ENCODE measurements at places on chromosomes 16 and 17. TPM values are rescaled to one million over a fixed set of nuclear protein-coding genes. Genes with fewer than 3 reads are reported as not detected.

DNA sequence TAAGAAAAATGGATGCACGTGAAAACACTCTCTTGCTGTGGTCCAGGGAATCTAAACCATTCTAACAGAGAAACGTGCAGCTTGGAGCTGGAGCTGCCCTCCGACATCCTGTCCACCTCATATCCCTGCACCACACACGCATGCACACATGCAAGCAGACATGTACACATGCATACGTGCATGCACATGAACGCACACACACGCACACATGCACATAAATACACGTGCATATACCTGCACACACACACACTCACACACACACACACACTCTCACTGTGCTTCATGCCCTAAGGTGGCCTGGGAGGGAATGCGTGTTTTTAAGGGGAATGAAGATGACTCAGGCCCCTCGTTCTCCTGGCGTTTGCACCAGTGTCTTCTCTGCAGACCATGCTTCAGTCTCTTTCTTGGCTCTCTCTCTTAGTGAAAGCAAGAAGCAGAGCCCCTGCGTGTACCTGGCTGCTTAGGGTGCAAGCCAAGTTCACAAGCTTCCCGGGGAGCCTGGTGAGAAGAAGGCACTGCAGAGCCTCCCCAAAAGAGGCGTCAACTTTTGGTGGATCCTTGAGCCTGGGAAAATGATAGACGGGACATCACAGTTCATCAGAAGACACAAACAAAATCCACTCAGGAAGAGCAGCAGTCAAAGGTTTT is 72.8 kb downstream of the GOSR1 start:
- H3K27me3 ChIP-seq: no peaks in the 10 kb centered on the region
- H3K36me3 ChIP-seq: no peaks in the 10 kb centered on the region
- no peak overlapping the region for H3K4me3 ChIP-seq
- DNase-seq: no peak

The CYB5D1 gene
- 10.5 TPM for total RNA-seq

The CACNG5 gene
- total RNA-seq: not detected

- H3K27ac ChIP-seq: no peak overlapping the region
- no peaks in the 10 kb centered on the region for H3K27me3 ChIP-seq
- H3K4me3 ChIP-seq: no peak overlapping the region
- H3K36me3 ChIP-seq: no peaks in the 10 kb centered on the region
- no peaks in the 10 kb centered on the region for H3K4me1 ChIP-seq
Measured at GRCh38 chr17:45759761-45760160, 24.4 kb upstream of the CRHR1 start.

DNA sequence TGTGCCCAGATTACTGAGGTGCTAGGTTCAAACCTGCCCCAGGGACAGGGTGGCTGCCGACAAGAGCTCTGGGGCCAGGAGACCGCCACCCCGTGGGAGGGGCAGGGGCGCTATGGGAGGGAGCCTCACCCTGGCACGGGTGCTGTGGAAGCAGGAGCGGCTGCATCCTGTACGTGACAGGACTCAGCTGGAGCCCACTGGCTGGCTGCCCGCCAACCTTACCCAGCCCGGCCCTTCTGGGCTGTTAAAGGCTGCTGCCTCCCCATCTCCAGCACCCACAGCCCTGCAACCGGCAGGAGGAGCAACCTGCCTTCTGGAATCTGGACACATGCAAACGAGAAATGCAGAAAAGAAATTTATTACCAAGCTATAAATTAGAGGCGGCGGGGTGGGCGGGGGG is 11.2 kb downstream of the PAM16 start:
- no peak overlapping the region for H3K27ac ChIP-seq
- H3K36me3 ChIP-seq: no peaks in the 10 kb centered on the region
- H3K27me3 ChIP-seq: no peaks in the 10 kb centered on the region
- H3K4me3 ChIP-seq: no peak overlapping the region
- peak; percentile 78 for DNase-seq
- H3K4me1 ChIP-seq: no peaks in the 10 kb centered on the region

DNA sequence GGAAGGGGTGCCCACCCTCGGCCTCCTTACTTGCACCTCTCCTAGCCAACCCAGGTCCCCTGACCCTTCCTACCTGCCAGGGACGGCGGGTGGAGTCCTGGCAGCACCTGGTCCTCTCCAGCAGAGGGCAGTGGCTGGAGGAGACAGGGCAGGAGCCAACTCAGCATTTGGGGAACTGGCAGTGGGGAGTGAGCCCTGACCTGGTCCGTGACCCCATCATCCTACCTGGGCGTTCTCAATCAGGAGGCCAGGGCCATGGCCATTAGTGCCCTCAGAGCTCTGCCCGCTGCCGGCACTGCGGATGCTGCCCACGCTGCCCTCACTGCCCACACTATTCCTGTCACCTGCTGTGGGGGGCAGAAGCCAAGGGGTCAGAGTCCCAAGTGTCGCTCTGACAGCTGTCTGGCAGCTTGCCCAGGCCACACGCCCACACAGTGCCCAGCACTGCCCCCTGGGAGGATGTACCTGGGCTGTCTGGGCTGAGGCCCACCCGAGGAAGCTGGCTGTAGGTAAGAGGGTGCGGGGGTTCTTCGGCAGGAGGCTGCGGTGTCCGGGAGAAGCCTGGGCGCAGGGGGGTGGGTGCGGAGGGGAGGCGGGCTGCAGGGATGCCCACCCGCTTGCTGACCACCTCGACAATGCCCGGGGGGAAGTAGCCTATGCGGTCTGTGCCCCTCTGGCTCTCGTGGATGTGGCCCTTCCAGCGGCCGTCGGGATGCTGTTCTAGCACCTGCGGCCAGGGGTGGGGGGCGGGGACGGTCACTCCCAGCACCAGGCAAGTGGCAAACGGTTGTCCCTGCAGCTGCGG is 10.8 kb downstream of the CASKIN2 start:
- H3K36me3 ChIP-seq: peaks cover 5% of the 10 kb centered on the region
- H3K4me1 ChIP-seq: no peaks in the 10 kb centered on the region
- H3K27ac ChIP-seq: no peak overlapping the region
- no peaks in the 10 kb centered on the region for H3K27me3 ChIP-seq
- no peak for DNase-seq

- DNase-seq: no peak
- no peak overlapping the region for H3K4me3 ChIP-seq
- no peaks in the 10 kb centered on the region for H3K27me3 ChIP-seq
- no peak overlapping the region for H3K27ac ChIP-seq
- peaks cover 10% of the 10 kb centered on the region for H3K36me3 ChIP-seq
Measured at GRCh38 chr17:29109477-29110371, 66.8 kb downstream of the PIPOX start.

Measured in aorta (tissue), 5 donors.